ENCODE measurements at places on chromosomes 5 and 9.

DNA sequence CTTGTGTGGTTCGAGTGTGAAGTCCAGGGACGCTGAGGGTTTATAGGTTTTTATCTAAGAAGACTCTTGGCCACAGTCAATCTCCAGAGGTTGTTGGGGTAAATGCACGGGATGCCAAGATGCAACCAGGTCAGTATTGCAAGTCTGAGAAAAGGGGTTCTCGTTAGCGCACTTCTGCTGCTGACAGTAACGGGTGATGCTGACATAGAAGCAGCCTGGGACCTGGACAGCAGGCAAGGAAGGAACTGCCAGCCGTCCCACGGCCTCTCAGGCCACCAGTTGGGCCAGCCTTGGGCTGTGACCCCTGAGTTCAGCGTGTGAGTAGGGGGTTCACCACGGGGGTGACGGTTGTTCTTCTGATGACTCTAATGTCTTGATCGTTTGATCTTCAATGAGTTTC is 39.0 kb downstream of the TENT4A start:
- DNase-seq, result no peak

DNA sequence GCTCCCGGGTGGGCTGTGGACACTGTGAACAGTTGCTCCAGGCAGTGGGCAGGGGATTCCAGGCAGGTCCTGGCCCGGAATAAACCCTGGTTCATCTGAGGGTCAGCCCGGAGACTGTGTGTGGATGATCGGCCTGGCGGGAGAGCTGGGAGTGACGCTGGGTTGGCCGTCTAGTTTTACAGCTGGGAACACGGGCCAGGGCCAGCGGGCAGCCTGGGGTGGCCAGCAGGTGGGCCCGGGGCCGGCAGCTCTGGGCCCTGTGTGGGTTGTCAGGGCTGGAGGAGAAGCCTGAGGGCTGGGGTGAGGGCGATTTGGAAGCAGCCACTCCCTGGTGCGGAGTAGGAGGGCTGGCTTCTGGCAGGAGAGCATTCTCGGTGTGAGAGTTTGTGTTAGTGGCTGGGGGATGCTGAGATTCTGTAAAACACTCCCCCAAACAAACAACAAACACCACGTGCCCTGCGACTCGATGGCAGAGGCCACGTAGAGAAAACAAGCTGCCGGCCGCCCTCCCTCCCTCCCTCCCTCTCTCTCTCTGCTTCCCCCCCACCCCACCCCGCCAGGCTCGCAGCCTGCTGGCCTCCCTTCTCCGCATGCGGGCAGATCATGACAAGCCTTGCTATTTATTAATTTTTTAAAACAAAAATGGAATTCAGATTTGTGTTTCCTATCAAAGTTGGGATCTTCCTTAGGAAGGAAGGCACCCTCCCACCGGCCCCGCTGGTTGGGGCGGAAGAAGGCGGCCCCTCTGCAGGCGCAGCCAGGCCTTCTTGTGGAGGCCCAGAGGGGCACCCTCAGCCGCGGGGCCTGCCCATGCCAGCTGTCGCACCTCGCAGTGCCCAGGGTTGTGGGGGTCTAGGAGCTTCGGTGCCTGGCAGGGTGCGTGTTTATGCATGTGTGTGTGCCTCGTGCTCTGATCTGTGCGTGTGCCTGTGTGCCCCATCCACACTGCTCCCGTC is 49.5 kb downstream of the RXRA start:
- DNase-seq, result no peak

DNA sequence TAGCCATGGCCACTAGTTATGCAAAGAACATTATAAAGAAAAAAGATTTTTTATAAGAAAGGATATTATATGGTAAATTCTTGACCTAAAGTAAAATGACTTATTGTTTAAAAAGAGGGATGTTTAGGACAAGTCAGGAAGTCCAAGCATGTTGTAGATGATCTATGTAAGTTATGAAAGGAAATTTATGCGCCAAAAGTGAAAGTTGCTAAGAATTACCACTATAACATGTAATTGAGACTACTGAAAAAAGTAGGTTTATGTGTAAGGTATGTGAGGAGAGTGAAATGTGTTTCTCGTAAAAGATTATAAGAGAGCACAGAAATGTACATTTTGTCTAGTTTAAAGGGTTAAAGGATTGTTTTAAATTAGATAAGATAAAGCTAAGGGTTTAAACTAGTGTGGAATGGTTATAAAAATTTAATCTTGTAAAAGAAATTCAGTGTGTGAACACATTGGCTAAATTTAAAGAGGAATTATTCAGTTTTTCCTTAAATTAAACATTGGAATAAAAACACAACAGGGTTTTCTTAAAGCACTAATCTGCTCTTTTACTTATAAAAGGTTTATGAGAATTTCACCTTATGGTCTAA is 1100.4 kb upstream of the EDIL3 start:
- DNase-seq, result no peak

- no peak for DNase-seq
Observed at GRCh38 chr5:115490596-115490995, 54.0 kb downstream of the FEM1C start.

DNA sequence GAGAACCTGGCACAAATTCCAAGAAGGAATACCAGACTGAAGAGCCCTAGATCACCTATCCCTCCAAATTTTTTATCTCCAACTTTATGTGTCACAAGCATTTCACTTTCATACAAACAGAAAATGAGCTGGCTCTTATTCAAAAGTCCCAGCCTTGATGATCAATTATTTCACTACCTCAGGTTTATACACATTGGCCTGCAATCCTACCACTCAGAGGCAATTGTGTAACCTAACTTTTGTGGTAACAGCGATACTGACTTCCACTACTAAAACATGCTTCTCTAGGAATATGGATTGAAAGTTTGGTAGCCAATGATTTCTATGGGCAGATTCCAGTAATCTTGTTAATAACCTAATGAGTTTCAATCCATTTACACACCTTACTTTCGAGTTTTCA is 10.5 kb downstream of the RNF38 start:
- DNase-seq, result no peak

GRCh38 chr9:109107402-109108240 is 12.1 kb downstream of the TMEM245 start:
- DNase-seq, result no peak

GRCh38 chr5:37580106-37580505 is 201.0 kb downstream of the WDR70 start:
- no peak for DNase-seq

All from activated T-cell treated with anti-CD3 and anti-CD28 coated beads, Interleukin-2, amount 50 U/mL, for 4 hours (primary cell).